ENCODE measurements at places on chromosomes 3 and 15.
A peak's percentile ranks its signal among the peaks of the same experiment; 100 is the strongest.

- DNase-seq = no peak
These were observed 146.2 kb upstream of the SEMA6D start for GRCh38 chr15:47570881-47571640.

DNA sequence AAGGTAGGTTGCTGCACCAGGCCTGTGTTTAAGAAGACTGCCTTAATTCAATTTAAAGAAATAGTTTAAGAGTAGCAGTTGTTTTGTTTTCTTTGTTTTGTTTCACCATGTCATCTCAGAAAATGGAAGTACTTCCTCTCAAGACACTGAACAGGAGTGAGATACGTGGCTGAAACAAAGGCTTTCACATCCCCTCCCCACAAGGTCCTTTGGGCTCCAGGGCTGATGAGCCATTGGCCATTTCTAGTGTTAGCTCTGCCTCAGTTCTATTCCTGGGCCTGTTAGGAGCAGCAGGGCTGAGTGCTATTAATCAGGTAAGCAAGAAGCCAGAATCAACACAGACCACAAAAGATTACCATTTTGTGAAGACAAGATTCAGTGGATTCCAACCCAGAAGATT lies 132.8 kb downstream of the KCNAB1 start:
- no peak for DNase-seq

GRCh38 chr3:143167969-143168854 lies 48.6 kb downstream of the CHST2 start:
- no peak for DNase-seq

DNA sequence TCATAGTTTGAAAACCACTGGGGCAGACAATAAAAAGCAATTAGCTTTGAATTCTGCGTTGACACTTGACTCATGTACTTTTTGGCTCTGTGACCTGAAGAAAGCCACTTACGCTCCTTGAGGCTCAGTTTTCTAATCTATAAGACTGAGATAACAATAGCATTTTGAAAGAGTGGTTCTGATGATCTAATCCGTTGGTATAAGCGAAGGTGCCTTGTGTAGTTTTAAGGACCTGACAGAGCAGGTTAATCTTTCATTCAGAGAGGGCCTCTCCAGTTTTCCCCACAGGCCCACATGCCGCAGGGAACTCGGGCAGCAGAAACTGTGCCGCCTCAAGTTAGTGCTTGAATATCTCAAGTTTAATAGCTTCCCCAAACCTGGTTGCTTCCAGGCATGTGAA lies 306.0 kb upstream of the GBE1 start:
- no peak for DNase-seq

- no peak for DNase-seq
These were observed 131.2 kb upstream of the CGNL1 start for GRCh38 chr15:57245130-57245529.

GRCh38 chr3:112471596-112472325 lies 27.5 kb downstream of the BTLA start:
- DNase-seq = no peak

- no peak for DNase-seq
These were observed 62.7 kb upstream of the OSTN start for GRCh38 chr3:191136347-191136746.

- peak; percentile 40 for DNase-seq
These were observed 1.1 kb downstream of the RBSN start for GRCh38 chr3:15097891-15098290.

- no peak for DNase-seq
These were observed 127.1 kb upstream of the SMAD3 start for GRCh38 chr15:66938114-66938830.

- DNase-seq = no peak
These were observed 1022.4 kb downstream of the FHIT start for GRCh38 chr3:60228823-60229222.

DNA sequence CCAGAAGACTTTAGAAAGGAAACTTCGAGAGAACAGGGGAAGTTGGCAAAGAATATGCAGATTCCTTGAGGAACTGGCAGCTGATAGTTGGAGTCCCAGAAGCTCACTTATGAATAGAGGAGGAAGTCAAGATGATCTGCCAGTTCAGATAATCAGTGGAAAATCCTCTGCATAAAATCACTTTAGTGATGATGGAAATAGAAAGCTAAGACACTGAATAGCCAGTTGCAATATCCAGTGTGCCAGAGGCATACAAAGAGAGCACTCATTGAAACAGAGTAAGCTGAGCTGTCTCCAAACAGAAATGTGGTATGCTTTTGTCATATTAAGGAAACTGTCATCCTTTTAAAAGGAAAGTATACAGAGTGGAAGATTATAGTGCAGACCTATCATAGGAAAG lies 1207.6 kb downstream of the OTOL1 start:
- no peak for DNase-seq

DNA sequence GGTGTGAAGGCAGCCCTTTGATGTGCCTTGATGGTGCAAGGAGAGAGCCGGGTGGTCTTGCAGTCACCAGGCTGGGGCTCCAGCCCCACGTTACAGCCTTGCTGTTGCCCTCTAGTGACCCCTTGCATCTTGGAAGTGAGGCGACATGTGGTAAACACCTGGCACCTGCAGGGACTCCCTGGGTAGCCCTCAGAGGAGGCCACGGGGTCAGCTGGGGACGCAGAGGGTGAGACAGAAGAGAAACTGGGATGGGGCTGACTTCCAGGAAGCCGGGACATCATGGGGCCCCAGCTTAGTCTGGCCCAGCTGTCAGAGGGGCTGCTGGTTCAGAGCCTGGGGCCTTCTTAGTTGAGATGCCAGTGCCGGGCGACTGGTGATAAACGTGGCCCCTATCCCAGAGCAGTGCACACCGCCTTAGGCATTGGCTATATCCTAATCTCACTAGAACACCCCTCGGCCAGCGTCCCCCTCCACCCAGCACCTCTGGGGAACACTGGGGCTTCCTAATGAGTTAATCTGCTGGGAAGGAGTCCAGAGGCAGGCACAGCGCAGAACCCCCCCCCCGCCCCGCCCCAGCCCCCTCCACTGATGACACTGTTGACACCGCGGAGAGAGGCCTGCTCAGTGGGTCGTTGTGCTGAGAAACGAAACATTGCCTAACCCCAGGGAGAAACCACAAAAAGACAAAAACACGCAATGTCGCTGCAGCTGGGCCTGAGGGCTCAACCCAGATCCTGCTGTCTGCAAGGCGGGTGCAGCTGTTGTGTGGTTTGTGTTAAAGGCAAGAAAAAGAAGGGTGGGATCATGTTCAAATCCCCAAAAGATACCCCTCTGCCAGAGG lies 60.5 kb upstream of the KLF13 start:
- peak; percentile 67 for DNase-seq

DNA sequence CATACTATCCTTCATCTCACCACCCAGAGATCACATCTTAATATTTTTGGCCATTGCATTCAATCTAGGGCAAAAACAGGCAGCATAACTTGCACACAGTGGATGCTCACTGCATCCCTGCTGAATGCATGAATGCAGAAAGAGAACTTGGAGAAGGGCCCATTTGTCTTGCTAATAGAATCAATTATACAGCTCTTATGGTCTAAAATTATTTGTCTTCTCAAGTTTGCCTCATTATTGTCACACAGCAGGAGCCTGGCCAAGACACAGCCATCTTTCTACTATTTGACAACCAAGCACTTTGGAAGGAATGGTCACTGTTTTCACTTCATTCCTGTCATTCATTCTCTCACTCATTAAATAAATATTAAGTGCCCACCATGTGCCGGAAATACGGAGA lies 1.2 kb upstream of the ARHGEF26 start:
- DNase-seq = no peak

GRCh38 chr15:68667800-68668625 lies 89.2 kb downstream of the CORO2B start:
- no peak for DNase-seq

DNA sequence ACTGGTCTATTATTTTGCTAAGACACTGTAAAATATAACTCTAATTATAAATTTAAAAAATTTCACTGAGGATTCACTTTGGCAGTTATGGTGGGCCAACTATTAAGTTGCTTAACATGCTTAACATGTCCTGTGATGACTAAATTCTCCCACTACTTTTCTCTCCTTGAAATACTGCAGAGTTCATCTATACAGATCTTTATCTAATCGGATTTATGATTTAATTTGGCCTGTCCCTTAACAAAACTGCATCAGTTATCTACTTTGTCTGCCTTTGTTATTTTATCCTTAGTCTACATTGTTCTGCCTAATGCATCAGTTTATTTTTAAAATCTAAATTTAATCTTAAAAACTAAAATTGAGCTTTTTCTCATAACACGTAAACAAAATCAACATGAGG lies 26.4 kb downstream of the CD96 start:
- no peak for DNase-seq

GRCh38 chr15:40316931-40317330 lies 6.6 kb upstream of the INAFM2 start:
- no peak for DNase-seq

- DNase-seq = no peak
These were observed 111.9 kb downstream of the SAMMSON start for GRCh38 chr3:70111411-70111810.

DNA sequence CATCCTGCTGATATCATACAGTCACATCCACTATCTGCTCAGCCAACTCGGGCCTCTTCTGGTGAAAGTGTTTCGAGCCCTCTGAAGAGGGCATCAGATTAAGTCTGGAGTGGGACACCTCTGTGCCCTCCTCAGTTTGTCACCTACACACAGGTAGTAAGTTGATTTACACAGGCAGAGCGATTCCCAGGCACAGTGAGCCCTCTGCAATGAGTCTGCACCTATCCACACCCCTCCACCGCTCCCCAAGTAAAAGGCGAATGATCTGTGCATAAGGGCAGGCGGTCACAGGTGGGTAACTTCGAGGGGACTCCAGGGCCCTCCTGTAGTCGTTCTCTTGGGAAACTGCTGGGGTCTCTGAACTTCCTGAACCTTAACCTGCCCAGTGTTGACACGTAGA lies 152.0 kb downstream of the ATP10A start:
- no peak for DNase-seq

GRCh38 chr15:66716656-66717020 lies 14.6 kb downstream of the SMAD6 start:
- no peak for DNase-seq

- DNase-seq = no peak
These were observed 1.5 kb downstream of the FOXL2NB start for GRCh38 chr3:138948371-138949001.

DNA sequence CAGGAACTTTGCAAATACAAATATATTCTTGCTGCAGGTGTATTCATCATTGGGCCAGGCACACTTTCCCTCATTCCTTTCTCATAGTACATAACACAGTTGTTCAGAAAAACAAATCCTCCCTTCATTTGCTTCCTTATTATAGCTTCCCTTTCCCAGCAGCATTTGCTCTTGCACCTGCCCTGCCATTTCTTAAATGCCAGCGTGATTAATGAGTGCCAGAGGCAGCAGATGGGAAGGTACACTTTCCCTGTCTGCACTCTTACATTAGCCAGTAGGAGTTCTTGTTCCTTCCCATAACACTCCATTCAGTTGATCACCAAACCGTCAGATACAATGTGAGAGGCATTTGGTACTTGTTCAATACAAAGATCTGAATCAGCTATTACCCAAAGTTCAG lies 128.5 kb upstream of the GAP43 start:
- DNase-seq = no peak

DNA sequence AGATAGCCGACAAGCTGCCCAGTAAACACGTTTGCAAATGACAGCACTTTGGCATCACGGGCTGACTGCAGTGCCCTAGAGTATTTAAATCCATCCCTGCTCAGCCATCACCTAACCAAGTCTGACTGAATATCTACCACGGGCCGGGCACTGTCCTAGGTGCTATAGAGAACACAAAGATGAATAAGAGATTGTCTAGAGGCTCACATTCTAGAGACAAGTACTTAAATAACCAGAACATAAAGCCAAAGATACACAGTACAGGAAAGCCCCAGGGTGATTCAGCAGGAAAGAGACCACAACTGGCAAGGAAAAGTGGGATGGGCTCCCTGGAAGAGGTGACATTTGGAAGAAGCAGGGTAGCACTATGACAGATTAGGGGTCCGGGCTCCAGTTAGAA lies 103.5 kb downstream of the MYLK start:
- no peak for DNase-seq

DNA sequence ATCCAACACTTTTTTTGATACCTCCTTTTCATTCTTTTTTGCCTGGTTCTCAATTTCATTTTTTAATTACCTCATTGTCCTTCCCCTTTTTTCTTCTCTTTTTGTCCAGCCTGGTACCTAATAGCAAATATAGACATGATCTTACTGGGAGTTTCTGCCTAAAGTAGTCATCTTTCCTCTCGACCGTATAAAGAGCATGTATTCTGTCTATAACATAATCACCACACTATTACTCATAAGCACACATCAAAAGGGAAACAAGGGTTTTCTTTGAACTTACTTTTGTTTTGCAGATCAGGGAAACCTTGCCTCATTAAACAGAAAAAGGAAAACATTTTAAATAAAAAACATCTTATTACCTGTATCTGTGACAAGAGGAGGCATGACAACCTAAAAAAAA lies 33.0 kb downstream of the FAM98B start:
- DNase-seq = no peak

DNA sequence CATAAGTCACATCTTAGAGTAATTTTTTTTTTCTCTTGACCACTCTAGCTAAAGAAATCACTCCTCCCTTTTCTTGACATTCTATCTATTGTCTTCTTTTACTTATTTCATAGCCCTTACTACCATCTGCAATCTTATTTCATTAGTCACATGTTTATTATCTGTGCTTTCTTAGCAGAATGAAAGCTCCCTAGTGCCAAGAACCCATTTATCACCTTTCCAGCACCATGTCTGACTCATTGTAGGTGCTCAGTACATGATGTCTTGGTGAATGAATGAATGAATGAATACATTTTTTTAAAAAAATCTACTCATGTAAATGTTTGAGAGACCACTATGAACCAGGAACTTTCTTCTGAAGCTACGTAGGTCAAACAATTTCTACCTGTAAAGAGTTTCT lies 157.2 kb downstream of the CADPS start:
- DNase-seq = no peak

DNA sequence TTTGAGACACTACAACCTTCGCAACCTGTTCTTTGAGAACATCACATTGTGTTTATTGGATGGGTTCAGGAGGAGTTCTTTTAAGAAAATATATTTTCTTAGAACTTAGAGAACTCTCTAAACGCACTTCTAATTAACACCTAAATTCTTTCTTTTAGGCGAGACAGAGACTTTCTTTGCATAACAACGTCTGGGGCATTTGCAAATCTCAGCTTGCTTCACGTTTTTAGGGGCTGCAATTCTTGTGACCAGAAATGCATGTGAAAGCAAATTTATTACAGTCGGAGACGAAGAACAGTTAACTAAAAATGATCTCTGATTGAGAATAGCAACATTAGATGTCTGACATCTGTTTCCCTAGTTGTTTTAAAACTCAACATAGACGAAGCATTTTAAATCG lies 568.3 kb upstream of the ZNF717 start:
- no peak for DNase-seq

- DNase-seq = no peak
These were observed 64.2 kb upstream of the FOXP1 start for GRCh38 chr3:71647751-71648150.

GRCh38 chr3:78025916-78026315 lies 986.0 kb downstream of the ROBO2 start:
- no peak for DNase-seq

GRCh38 chr3:151918253-151919029 lies 45.0 kb downstream of the SUCNR1 start:
- no peak for DNase-seq

GRCh38 chr15:79311901-79312553 lies 1.1 kb downstream of the TMED3 start:
- no peak for DNase-seq
